Hematopoietic multipotent progenitor cell treated with erythropoietin and hydrocortisone succinate and interleukin-3 and kit ligand, for 15 days (in vitro differentiated cells): ENCODE measurements at places on chromosomes 6 and 20.

GRCh38 chr20:46307139-46307998 lies 929 bp downstream of the CDH22 start:
- DNase-seq = peak; percentile 51

GRCh38 chr6:104421650-104422049 lies 438.1 kb downstream of the HACE1 start:
- no peak for DNase-seq

- no peak for DNase-seq
These were observed 11.5 kb upstream of the MPC1 start for GRCh38 chr6:166394036-166394892.

DNA sequence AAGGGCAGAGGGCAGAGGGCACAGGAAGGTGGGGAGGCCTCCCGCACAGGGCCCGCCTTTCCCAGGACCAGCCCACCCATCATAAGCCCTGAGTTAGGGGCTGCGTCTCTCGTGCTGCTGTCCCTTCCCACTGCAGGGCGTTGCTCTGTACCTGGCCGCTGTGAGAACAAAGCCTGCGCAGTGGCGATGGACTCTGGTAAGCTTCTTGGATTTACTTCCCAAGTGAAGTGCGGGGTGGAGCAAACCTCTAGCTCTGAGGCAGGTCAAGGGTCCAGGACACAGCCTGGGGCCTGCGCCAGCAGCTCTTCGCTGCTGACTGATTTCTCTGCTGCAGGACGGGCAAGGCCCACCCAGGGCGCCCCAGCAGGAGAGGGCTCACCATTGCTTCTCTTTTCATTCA lies 23.9 kb downstream of the INSM1 start:
- no peak for DNase-seq

GRCh38 chr6:151681433-151682059 lies 125.9 kb upstream of the ESR1 start:
- DNase-seq = no peak

- no peak for DNase-seq
These were observed 10.7 kb downstream of the SLC22A1 start for GRCh38 chr6:160132297-160132637.

DNA sequence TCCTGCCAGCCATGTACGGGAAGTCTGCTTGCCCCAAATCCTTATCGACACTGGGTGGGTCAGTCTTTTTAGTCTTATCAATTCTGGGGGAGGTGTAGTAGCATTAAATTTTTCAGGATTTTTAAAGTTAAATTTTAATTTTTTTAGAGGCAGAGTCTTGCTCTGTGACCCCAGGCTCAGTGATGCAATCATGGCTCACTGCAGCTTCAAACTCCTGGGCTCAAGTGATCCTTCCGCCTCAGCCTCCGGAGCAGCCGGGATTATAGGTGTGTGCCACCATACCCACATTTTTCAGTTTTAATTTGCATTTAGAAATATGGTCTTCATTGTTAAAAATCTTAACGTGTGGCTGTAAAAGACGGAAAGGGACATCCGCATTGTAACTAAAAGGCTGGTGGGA lies 51.9 kb downstream of the BANF2 start:
- DNase-seq = no peak

DNA sequence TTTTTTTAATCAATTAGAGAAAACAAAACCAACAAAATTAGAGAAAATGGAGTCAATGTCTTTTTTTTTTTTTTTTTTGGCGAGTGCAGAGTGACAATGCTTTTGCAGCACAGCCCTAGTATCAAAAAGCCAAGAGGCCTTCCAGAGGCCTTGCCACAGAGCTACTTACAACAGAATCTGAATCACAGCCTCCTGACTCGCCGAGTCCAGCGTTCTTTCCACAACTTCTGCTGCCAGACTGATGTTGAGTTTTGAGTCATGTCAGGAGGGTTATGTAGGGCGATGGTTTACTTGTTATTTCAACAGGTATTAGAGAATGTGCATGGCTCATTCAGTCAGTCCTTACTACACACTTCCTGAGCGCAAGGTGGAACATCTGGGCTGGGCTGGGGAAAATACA lies 88.6 kb downstream of the FNDC1 start:
- no peak for DNase-seq

GRCh38 chr6:28633445-28634215 lies 107.9 kb downstream of the GPX5 start:
- DNase-seq = no peak

- no peak for DNase-seq
These were observed 2.5 kb upstream of the PTPRT start for GRCh38 chr20:43191946-43192863.

DNA sequence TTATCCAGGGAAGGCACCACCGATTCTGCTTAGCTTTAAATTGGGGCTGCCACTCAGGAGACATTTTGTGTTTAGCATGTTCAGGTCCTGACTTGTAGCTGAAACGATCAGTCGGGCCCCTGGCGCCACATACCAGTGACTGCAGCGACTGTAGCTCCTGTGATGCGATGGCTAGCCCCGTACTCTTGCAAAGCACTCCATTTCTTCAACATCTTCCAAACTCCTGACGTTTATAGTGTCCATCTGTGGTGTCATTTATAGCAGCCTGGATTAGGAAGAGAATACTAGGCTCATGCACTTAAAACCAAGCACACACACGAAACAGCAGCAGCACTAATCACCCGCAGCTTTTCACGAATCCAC lies 13.0 kb downstream of the POU3F2 start:
- no peak for DNase-seq

- DNase-seq = no peak
These were observed 8.7 kb downstream of the ENPP3 start for GRCh38 chr6:131645846-131646245.

DNA sequence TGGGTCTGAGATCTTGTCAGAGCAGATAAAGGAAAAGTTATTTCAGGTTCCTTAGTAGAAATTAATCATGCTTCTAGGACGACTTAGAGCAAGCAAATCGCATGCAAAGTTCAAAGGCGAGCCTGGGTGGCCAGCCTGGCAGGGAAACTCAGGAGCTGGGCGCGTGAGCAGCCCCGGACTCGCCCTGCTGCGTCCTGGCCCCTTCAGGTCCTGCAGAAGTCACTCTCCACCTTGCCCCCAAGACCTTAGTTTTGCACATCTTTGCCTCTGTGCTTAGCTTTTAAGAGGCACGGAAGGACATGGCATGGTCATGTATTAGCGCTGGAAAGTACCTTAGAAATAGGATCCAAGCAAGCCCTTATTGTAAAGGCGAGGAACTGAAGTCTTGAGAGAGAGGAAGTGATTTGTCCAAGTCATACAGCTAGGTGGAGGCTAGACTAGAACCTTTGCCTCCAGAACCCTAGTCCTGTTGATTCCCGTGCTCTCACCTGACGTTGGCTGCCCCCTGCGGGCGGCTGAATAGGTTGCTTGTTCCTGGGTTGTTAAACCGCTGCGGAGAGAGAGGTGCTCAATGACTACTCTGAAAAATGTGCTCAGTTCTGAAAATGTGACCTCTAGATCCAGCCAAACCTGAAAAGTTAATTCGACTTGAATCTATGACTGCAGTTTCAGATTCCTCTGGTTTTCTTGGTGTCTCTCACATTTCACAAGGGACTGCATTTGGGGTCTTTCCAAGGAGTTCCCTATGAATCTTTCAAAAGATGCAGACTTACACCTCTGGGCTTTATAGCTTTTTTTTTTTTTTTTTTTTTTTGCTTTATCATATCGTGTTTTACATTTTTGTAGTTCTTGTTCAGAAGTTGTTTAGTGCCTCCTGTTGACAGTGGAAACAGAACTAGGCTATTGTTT lies 2.7 kb downstream of the MYB start:
- peak; percentile 77 for DNase-seq

- no peak for DNase-seq
These were observed 30.7 kb downstream of the PARD6B start for GRCh38 chr20:50762045-50762422.

- peak; percentile 76 for DNase-seq
These were observed 3.5 kb downstream of the MYLK2 start for GRCh38 chr20:31822421-31823330.

DNA sequence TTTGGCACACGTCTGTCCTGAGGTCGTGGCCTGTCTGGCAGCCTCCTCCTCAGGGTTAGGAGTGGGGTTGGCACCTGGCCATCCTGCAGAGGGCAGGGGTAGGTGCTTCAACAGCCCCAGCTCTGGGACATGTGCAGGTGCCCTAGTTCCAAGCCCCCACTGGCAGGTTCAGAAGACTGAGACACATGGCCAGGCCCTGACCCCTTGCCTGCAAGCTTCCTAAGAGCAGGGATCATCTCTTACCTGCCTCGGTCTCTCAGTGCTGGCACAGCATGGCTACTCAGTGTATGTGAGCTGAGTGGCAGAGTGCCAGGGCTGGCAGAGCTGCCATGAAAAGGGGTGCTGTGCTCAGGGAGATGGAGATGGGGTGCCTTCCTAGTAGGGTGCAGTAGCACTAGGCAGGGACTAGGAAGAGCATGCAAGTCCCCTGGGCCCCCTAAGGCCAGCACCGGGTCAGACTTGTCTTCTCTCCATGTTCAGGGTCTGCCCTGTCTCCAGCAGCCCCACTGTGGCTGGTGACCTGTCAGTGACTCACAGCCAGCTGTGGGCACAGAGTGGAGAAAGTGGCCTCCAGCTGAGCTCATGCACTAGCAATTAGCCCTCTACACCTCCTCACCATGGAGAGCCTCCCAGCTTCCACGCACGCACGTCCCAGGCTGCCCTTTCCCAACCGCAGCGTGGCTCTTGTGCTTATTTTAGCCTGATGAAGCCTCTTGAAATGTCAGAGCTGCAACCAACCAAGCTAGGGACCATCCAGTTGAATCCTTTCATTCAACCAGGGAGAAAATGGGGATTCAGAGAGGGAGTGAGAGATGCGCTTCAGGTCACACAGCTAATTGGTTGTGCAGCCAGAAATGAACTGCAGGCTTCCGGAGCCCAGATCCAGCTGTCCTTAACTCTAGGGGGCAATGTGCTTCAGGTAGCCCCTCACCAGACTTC lies 116.6 kb downstream of the MRPL14 start:
- DNase-seq = no peak

DNA sequence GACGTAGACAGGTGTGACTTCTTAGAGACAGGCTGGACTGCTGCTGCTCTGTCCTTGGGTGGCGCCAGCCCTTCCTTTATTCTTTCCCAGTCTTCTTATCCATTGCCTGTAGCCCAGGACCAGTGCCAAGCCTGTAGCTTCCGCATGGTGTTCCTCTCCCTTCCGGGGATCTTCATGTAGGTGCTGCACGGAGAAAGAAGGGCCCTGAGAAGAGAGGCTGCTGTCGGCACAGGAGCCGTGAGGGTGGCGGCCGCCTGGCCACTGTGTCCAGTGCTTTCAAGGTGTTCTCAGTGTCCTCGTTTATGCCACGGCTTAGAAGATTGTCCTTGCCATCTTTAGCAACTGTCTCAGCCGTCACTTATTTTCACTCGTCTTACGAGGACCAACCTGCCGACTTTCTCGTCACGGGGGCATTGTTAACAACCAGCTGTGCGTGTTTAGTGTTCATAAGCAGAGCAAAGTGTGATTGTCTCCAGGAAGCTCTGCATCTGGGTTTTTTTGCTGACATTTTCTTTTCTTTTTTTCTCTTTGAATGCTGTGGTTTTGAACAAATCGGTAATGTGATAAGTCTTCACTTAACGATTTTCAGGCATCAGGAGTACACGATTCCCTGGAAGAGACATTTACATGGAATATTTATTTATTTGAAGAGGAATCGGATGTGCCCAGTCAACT lies 61.2 kb downstream of the PPP1R14C start:
- no peak for DNase-seq
